ENCODE measurements at places on chromosomes 13 and 19.
A peak's percentile ranks its signal among the peaks of the same experiment; 100 is the strongest.

DNA sequence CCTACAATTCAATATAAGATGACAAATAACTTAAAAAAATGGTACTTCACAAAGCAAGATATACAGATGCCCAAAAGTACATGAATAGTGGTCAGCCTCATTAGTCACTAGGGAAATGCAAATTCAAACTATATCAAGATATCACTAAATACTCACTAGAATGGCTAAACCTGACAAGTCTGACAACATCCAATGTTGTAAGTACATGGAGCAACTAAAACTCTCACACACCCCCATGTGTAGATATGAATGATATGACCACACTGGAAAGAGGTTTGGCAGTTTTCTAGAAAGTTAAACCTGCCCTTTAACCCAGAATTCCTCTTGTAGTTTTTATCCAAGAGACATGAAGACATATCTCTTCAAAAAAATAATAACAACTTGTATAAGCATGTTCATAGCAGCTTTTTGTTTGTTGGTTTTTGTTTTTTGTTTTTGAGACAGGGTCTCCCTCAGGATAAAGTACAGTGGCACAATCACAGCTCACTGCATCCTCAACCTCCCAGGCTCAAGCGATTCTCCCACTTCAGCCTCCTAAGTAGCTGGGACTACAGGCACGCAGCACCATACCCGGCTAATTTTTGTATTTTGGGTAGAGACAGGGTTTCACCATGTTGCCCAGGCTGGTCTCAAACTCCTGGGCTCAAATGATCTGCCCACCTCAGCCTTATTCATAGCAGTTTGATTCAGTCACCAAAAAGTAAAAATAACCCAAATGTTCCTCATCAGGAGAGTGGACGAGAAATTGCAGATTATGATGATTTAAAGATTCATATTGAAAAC lies 55.1 kb downstream of the RFX2 start:
- DNase-seq, result no peak

DNA sequence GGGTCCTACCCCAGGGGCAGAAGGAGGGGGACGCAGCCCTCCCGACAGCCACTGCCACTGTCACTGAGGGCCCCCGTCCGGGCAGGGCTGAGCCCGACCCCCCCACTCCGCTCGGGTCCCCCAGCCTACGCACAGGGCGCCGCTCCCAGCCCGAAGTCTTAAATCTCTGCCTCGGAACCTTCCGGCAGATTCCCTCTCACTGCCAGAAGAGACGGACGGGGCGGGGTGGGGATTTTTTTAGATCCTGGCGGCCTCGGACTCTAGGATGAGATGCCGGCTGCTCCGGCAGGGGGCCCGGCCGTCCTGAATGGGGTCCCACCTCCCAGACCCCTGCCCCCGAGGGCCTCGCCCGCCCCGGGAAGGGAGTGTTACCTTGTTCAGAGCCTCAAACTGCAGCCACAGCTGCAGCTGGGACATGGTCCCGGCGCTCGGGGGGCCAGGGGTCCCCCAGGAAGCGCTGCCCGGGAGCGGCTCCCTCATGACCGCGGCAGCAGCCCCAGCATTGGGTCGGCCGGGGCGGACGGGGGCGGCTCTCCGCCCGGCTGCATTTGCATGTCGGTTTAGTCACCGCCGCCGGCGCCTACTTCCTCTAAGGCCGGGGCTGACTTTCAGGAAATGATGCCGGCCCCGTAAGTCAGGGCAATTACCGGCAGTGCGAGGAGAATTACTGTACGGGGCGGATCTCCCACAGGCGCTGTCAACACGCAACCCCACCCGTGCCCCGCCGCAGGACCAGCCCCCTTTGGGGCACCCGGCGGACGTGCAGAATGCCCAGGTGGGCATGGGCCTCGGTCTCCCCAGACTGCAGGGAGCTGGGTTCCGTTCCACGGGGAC lies 28.1 kb downstream of the GPX4 start:
- peak; percentile 97 for DNase-seq

- DNase-seq, result no peak
These were observed 362.9 kb upstream of the PCDH20 start for GRCh38 chr13:61778531-61778930.

GRCh38 chr13:21625366-21625765 lies 21.4 kb upstream of the MICU2 start:
- DNase-seq, result no peak

DNA sequence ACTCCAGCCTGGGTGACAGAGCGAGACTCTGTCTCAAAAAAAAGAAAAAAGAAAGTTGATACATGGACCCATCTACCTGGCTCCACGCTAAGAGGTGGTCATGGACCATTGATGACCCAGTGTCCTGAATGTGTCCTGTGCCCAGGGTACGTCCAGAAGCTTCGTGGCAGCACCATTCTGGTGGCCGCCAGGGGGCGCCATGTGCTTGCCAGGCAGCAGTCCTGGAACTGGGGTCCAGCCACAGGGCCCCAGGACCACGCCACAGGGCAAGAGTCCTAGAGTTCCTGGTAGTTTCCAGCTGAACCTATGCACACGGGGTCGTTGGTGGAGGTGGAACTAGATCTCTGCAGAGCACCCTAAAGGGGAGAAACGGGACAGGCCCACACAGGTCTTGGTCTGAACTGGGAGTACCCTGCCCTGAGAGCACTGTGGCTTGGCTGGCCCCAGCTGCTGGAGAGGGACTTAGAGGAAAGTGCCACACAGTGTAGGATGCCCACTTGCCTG lies 19.9 kb upstream of the FBXO27 start:
- peak; percentile 90 for DNase-seq

DNA sequence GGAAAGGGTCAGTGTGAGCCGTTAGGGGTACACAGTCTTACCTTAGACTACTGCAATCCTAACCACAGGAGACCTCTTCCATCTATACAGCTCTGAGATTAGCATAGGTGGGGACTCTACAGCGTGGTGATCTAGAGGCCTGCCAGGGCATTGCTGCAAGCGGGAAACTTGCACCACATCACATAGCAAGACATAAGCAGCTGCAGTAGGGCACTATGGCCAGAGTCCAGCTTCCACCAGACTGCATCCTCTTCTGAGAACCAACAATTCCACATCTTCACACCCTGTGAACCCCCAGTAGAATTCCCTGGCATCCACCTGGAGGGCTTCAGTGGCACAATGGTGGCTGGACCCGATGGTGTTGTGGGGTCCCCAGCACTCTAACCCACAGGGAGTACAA lies 1564.3 kb upstream of the PRR20A start:
- DNase-seq, result no peak

Measured in lower leg skin (tissue), 4 donors.